ENCODE measurements at places on chromosomes 2 and 18.
A peak's percentile ranks its signal among the peaks of the same experiment; 100 is the strongest.

DNA sequence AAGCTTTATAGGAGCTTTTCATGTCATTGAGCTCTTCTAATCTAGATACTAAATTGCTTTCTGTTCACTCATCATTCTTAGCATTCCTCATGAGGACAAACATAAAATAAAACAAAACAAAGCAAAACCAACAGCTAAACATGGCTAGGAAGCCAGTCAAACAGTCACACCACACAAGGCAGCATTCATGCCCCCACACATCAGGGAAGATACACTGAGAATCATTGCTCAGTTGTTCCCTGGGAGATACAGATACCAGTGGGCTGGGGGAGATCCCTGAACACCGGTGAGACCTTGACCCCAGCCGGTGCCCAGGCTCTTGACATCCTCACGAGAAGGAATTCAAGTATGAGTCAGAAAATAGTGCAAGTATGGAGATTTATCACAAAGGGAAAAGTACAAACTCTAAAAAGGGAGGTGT, 177.9 kb upstream of the ARL4C start:
- DNase-seq, result peak; percentile 6

GRCh38 chr2:102063941-102064678, 72.3 kb downstream of the IL1R2 start:
- no peak for DNase-seq

GRCh38 chr2:66021296-66021695, 413.6 kb upstream of the MEIS1 start:
- peak; percentile 80 for DNase-seq

DNA sequence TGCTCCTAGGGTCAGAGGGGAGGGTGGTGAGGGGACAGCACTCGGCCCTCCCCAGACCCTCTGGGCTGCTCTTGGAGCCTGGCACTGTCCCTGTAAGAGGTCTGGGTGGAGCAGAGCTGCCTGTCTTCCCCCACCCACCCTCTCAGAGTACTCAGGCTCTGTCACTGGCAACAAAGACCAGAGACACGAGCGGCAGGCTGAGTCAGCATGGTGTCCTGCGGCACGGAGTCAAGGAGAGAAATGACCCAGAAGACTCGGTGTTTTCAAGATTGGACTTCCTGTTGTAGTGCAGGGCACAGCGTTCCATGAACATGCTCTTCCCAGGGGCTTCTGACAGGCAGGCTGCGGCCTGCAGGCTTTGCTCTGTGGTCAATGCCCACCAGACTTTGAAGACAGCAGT, 19.9 kb downstream of the SIGLEC15 start:
- no peak for DNase-seq

DNA sequence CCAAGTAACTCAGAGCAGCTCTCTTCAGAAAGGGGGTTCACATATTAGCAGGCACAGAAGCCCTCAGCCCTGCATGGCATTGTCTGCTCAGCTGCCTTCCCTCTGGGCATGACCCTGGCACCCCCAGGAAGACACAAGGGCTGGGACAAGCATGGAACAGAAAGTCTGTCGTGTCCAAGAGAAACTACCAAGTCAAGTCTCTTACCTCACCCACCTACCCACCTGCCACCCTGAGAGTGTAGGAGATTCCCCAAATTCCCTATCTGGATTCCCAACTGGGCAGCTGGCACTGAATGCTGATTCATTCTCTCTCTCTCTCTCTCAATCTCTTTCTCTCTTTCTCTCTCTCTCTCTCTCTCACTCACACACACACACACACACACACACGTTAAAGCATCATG, 21.6 kb downstream of the SMAD7 start:
- DNase-seq, result no peak

GRCh38 chr18:46055838-46056230, 16.2 kb downstream of the PSTPIP2 start:
- no peak for DNase-seq

DNA sequence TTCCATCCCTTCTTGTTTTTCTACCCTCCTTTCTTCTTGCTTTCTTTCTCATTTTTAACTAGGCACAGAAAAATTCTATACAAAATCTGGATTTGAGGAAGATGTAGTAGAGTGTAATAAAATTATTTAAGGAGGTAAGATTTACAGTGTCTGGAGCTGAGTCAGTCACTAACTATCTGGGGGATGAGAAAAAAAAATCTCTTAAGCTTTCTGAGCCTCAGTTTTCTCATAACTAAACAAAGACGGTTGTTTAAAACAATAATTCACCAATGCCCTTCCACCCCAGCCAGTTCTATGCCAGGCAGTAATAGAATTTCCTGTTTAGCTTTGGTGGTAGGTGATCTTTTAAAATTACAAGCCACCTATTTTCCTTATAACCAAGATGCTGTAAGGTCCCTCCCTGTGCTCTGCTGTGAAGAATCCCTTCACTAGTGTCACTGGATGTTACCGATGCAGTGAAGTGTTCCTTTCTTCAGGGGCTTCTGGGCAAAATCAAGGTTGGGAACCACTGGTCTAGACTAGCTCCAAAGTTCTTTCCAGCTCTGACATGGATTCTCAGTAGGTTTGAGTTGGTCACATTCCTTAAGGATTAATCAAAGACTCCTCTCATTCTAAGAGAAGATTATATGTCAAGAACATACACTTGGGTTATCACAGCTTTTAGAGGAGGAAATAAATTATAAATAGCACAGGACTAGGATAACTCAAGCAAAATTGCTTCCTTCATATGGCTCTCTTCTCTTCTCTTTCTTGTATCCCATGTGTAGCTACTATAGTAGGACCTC, 289.0 kb downstream of the CDH2 start:
- DNase-seq, result no peak

GRCh38 chr2:80403081-80403480, 98.5 kb upstream of the LRRTM1 start:
- no peak for DNase-seq

GRCh38 chr2:19643117-19643518, 258.7 kb downstream of the TTC32 start:
- no peak for DNase-seq

GRCh38 chr2:16194931-16195680, 254.8 kb downstream of the MYCN start:
- no peak for DNase-seq

DNA sequence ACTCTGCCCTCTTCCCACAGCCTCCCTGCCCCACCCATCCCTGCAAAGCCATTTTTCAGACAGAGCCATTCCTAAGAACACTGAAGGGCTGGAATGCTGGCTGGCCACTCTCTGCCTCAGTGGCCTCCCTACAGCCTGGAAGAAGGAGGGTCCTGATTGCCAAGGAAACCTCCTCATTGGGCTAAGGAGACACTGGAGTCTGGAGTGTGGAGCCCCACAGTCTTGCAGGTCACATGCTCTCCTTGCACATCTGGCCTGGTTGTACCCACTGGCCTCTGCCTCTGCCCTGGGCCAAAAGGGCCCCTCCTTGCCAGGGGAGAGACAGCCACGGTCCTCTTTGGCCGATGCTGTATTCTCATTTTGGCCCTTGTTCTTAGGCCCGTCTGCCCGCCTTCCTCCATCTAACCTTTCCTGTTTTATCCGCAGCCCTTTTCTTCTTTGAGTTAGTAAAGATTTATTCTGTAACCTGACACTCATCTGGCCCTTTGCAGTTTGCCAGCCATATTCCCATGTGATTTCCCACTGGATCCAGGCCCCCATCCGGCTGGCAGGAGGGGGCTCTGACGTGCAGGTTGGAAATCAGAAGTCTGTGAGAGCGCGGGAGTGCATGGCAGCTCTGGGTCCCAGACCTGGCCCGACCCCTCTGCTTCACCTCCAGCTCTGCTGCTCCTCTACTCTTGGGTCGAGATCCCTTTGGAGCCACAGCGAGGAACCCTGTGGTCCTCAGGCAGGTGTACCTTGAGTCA, 11.0 kb upstream of the CATIP start:
- no peak for DNase-seq

DNA sequence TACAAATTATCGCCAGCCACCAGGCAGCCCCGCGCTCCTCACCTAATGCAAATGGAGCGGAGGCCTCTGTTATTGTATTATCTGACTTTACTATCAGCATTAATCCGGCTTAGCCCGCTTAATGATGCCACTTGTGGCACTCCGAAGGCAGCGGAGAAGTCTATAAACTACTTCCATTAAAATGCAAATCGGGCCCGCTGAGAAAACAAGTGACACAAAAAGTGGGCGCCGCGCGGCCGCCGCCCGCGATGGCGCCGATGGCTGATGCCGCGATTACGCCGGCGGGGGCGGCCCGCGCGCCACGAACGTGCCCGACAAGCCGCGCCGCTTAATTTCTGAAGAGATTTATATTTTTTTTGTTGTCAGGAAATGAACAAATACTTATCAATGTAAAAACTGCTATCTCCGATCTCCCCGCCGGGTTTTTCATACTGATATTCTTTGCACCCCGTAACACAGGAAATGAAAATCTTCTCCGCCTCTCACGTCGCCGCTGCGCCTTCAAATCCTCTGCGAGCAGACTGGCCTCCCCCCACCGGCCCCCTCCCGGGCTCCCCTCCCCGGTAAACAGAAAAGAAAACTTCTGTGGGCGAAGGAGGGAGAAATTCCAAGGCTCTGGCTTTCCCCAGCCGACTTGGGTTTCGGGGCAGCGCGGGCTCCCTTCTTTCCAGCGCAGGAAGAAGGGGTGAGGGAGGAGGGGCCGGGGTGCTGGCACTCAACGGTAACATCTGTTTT, 221.8 kb downstream of the INSIG2 start:
- DNase-seq, result no peak

- DNase-seq, result no peak
Measured at GRCh38 chr2:212484563-212485080, 54.0 kb downstream of the ERBB4 start.

GRCh38 chr18:80132180-80132812, 23.2 kb downstream of the ADNP2 start:
- DNase-seq, result no peak

- DNase-seq, result no peak
Measured at GRCh38 chr2:70103531-70104061, 16.3 kb downstream of the PCBP1 start.

DNA sequence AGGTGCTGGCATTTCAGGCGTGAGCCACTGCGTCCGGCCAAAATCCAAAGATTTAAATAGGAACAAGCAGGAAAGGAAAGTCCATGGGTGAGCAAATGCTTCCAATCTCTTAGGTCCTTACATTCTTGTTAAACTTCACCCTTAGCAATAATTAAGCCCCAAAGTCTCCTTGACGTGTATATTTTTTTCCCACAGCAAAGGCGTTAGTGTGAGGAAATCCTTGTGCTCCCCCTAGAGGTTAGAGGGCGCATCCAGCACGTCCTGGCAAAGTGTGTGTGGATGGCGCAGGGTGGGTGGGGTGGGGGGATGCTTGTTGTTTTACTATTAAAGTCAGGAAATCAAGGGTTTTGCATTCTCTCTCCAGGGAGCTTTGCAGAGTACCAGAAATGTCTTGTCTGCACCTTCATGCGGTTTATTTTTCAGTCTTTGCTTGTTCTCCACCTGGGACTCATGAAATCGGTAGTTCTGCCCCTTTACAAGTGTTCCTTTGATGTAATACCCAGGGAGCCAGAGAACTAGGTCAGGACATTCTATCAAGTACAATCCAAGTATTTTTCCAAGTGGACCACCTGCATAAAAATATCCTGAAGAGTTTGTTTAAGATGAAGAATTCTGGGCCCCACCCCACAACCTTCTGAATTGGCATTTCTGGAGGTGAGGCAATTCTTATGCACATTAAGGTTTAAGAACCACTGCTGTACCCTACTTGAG, 22.2 kb upstream of the ITSN2 start:
- DNase-seq, result peak; percentile 85

DNA sequence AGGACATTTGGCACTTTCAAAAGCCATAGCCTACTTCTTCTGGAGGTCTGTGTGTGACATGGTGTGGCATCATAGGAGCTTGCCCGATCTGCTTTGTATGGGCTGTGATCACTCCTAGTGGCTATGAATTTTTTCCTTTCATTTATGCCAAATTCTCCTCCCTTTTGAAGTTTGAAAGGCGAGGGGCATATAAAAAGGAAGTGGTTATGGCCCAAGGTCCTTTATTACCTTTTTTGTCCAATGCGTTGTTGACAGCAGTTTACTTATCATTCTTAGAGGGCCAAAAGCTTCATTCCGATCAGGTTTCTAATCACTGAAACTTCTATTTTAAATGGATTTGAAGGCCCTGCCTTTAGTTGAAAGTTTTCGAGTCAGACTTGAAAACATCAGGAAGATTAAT, 224.3 kb upstream of the FOSL2 start:
- no peak for DNase-seq

- DNase-seq, result no peak
Measured at GRCh38 chr2:10237392-10238321, 65.0 kb upstream of the HPCAL1 start.

GRCh38 chr2:190636361-190636760, 12.5 kb upstream of the NAB1 start:
- no peak for DNase-seq

- DNase-seq, result no peak
Measured at GRCh38 chr18:47253101-47253654, 1.7 kb upstream of the SKOR2 start.

DNA sequence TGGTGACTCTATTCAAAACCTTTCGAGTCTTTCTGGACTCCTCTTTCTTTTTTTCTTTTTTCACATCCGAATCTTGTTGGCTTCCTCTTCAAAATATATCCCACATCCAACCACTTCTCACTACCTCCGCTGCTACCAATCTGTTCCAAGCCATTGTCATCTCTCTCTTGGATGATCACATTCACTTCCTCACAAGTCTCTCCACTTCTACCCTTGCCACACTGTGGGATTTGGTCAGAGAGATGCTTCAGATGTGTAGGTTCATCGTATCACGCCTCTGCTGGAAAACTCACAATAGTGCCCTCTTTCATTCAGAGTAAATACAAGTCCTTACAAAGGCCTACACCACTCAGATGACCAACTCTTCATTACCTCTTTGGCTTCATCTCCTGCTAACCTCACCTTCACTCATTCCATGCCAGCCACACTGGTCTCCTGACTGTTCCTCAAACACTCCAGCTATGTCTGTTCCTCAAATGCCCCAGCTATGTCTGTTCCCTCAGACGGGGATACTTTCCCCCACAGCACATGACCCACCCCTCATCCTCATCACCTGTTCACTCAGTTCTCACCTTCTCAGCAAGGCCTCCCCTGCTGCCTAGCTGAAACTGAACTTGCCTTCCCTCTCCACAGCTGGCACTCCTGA, 67.2 kb upstream of the PELI1 start:
- no peak for DNase-seq

GRCh38 chr2:95374921-95375471, 27.5 kb upstream of the FAHD2A start:
- no peak for DNase-seq

- no peak for DNase-seq
Measured at GRCh38 chr2:96369186-96369585, 33.6 kb downstream of the NCAPH start.

GRCh38 chr2:16640867-16641266, 24.8 kb downstream of the CYRIA start:
- DNase-seq, result no peak

DNA sequence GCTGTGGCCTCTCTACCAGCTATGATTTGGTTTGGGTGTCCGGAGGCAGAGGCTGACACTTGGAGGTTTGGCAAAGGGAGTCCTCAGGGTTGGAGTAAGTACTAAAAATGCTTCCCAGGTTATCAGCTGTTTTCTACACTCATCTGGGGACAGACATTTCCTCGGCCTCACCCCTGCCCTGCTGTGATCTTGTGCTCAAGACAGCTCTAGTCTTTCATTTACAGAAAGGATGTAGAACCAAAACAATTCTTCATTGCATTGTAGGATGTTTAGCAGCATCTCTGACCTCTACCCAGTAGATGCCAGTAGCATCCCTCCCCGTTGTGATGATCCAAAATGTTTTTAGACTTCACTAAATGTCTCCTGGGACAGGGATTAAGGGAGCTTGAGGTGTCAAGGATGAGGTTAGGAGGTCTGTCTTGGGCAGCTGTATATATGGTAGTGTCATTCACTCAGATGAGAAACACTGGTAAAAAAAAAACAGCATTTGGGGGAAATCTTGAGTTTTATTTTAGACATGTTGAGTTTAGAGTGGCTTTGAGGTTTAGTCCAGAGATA, 26.6 kb downstream of the CD28 start:
- no peak for DNase-seq

GRCh38 chr2:54480025-54480424, 23.9 kb downstream of the SPTBN1 start:
- DNase-seq, result peak; percentile 94

Data from NCI-H1417 (cell line).